ENCODE measurements at places on chromosomes 7 and 10.
A peak's percentile ranks its signal among the peaks of the same experiment; 100 is the strongest.

- DNase-seq, result no peak
Measured at GRCh38 chr10:110651044-110651958, 7.2 kb downstream of the RBM20 start.

- no peak for DNase-seq
Measured at GRCh38 chr7:66781408-66782090, 41.0 kb downstream of the RABGEF1 start.

- DNase-seq, result peak; percentile 17
Measured at GRCh38 chr7:107147464-107148393, 21.1 kb upstream of the HBP1 start.

GRCh38 chr7:159068893-159069448 is 75.7 kb downstream of the VIPR2 start:
- DNase-seq, result no peak

GRCh38 chr7:42485301-42485766 is 248.3 kb upstream of the GLI3 start:
- no peak for DNase-seq

DNA sequence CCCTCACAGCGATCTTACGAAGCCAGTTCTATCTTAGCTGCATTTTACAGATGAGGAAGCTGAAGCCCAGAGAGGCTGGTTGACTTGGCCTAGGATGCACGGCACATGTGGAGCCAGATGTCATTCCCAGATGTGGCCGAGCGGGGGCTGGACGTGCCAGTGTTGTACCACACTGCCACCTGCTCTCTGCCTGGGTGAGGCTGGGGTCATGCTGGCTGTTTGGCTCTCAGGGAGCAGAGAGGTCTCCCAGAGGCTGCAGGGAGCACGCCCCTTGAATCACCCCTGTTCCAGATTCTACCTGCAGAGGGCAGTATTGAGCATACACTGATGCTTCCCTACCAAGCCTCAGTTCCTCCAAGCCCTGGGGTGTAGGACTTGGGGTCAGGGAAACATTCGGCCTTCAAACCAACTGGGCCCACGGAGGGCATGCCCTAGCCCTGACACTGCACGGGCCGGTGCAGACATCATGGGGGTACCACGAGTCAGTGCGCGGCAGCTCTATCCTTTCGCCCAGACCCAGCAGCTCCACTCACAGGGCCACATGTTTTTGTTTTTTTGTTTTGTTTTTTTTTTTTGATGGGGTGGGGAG is 3.8 kb upstream of the GTF2IRD1 start:
- peak; percentile 60 for DNase-seq

DNA sequence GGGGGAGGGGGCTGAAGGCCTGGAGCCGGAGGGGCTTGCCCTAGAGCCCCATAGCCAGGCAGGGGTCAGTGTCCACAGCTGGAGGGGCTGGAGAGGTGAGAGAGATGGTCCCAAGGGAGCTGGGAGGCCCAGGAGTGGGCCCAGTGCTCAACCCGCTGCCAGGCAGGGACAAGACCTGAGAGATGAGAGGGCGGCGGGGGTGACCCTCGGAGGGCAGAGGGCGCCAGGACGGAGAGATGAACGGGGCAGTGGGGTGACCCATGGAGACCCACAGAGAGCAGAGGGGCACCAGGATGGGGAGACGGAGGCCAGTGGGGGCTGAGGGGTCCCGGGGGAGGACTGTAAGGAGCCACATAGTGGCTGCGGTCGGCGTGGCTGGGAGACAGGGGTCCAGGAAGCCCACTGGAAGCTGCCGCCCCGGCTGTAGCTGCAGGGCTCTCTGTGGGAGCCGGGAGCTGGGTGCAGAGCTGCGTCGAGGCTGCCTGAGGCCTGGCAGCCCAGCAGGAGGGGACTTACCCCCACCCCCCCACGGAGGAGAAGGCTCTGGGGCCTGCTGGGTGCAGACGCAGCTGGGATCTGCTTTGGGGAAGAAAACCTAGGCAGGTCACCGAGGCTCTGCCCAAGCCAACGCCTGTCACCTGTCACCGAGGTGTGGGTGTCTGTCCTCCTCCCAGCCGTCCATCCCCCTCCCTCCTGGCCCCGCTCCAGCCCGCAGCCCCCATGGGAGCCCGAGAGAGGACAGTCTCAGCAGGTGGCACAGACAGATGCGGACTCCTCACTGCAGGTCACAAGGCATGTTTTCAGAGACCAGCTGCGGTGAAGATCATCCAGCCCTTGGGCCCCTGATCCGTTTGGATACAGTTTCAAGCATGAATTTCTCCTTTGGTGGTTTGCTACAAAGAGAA is 25.1 kb downstream of the PWWP2B start:
- no peak for DNase-seq

- no peak for DNase-seq
Measured at GRCh38 chr7:108091461-108091831, 38.7 kb downstream of the LAMB4 start.

DNA sequence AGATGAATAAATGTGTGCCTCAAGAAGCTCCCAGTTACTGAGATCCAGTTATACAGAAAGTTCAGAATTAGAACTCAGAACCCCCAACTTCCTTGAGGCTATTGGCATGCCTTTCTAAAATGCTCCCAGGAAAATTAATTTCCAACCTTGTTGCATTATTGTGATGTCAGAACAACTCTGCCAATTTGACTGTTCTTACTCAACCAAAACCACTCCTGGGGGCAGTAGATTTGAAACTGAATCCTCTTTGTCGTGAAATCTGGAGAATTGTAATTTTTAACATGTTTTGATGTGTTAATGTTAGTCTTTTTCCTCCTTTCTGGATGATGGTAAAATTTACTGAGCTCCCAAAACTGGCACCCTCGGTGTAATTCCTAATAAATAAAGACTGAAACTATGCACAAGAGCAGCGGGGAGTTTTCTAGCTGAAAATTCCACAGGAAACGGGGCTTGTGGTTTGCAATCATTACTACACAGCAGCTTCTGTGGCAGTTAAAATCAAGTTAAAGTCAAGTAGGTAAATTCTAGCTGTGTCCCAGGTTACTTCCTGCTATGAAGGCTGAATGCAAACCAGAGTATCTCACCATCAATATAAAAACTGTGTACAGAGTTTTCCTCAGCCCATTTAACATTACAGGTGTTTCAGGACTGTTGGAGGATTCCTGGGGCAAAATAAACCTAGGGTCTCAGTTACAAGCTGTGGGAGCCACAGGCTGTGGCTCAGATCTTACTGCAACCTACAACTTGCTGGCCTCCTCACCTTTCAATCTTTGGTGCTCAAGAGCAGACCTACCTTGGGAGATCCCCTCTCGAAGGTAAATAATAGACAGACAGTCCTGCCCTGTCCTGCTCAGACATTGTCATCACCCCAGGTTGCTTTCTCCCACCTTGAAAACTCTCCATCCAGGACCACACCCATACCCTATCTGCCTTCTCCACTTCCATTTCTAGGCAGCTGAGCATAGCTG is 156.3 kb upstream of the KMT2E start:
- peak; percentile 21 for DNase-seq

DNA sequence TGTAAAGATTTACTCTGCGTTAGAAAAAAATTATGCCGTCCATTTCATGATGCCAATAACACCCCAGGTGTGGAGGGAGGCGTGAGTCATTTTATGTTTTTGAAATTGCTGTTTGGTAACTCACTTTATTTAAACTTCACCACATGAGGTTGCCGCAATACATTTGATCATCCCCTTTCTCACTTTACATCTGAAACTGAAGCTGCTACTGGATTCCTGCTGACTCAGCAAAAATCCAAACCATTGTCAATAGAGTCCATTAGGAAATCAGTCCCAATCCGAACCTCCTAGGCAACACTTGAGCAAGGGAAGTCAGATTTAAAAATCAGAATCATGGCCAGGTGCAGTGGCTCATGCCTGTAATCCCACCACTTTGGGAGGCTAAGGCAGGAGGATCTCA is 136.6 kb upstream of the SVIL start:
- DNase-seq, result no peak

DNA sequence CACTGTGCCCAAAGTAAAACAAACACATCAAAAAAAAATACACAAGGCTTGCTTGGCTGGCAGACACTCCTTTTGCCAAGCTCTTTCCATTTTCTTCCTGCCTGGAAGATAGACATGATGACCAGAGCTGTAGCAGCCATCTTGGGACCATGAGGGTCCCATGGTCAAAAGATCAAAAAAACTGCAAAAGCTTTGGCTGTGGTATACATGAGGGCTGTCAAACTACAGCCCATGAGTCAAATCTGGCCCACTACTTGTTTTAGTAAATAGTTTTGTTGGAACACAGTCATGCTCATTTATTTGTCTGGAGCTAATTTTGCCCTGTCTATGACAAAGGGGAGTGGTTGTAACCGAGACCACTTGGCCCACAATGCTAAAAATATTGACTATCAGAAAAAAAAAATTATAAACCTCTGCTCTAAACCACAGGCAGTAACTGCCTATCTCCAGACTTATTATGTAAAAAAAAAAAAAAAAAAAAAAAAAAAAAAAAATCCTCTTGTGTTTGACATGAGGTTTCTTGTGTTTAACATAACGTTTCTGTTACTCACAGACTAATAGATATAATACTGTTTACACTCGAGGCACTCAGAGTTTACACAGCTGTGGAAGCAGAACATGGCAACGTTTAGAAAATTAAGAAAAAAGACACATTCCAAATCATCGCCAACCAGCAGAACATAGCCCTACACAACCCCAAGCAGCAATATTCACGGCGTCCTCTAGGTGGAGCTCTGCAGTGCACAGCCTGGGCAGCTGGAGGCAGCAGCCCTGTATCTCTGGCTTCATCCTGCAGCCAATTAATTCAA is 36.9 kb downstream of the ASB13 start:
- peak; percentile 86 for DNase-seq

- DNase-seq, result no peak
Measured at GRCh38 chr7:47536661-47537611, 45.0 kb downstream of the TNS3 start.

GRCh38 chr10:36053775-36054174 is 411.7 kb upstream of the FZD8 start:
- no peak for DNase-seq

DNA sequence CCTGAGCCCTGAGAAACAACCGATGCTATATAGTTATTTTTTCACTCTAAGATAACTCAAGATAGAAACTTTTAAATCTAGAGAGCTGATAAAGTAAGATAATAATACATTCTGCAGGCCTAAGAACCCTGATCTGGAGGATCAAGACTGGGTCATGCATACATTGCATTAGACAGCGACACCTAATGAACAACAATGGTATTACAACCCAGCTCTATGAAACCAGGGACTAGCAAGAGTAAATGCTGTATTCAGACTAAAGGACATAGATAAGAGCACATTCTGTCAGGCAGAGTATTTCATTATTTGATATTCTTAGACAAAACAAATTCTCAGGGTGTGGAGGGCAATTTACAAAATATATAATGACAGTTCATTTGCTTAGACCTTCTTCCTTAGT is 148.6 kb downstream of the GRK5 start:
- DNase-seq, result no peak

DNA sequence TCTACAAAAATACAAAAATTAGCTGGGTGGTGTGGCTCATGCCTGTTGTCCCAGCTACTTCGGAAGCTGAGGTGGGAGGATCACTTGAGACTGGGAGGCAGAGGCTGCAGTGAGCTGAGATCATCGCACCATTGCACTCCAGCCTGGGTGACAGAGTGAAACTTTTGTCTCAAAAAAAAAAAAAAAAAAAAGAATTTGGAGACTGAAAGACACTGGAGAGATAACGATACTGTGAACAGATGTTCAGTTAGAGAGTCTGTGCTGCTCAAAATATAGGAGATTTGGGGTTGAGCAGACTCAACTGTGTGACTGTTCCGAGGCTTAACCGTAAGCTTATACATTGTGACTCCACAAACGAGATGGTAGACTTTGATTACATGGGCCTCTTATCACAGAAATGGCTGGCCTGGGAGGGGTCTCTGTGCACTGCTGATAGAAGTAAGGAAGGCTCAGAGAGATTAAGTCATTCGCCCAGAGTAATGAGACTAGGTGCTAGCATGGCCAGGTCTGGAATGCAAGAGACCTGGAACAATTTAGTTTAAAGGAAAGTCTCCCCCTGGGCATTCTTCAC is 19.4 kb downstream of the WBP1L start:
- DNase-seq, result no peak

DNA sequence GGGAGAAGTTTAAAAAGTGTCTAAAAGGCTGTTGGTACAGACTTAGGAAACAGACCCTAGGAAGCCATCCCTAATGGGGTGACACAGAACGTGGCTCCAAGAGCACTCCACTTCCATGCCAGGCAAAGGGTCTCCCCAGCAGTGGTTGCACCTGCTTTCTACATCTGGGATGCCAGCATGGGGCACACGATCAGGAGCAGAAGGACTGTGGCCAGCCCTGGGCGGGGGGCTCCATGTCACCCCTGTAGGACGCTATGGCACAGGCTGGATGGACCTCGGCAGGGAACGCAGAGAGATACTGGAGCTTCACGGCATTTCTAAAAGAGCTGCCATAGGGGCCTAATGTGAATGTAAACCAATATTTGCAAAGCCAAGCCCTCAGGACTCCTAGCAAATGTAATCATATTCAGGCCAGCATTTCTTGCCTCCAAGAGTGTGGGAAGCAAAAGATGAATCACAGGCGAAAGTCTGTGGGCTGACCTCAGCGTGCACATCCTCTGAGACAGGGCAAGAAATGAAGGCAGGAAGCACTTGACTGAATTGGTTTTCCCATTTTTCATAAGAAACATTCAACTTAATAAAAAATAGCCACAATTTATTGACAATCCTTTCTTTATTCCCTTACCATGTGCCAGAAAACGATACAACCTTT is 93.9 kb downstream of the ATXN7L1 start:
- DNase-seq, result peak; percentile 46

DNA sequence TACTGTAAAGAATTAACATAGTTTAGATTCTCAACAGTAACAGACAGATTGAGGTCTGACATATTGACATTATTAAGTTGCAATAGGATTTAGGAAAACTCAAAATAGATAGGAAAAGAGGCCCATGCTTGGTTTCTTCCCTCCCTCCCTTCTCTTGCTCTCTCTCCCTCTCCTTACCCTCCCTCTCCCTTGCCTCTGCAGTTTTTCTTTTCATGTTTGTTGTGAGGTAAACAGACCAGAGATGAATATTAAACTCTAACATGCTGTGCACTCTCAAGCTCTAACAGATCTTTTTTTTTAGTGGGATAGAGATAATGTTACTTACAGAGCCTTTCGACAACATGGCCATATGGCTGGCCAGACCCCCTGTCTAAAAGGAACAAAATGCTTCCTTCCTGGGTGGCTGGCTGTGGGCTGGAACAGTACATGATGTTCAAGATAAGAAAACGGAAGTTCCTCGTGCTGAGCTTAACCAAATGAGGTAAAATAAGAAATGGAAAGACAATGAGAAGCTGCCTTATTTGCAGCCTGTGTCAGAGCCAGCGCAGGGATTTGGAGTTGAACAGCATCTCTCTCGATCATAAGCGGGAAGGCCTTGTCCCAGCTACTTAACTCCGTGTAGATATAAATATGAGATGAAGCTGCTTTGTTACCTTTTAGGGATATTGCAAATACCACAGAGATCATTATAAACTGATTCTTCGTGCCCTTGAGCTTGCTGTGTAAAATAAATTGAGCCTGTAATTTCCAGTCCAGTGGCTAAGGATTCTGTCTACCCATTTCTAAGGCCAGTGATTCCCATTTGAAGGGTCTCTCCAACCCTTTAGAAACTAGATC is 391.9 kb upstream of the NPVF start:
- DNase-seq, result no peak

GRCh38 chr10:88911851-88912250 is 31.8 kb downstream of the STAMBPL1 start:
- DNase-seq, result no peak
